ENCODE measurements at places on chromosomes 6 and 20.

DNA sequence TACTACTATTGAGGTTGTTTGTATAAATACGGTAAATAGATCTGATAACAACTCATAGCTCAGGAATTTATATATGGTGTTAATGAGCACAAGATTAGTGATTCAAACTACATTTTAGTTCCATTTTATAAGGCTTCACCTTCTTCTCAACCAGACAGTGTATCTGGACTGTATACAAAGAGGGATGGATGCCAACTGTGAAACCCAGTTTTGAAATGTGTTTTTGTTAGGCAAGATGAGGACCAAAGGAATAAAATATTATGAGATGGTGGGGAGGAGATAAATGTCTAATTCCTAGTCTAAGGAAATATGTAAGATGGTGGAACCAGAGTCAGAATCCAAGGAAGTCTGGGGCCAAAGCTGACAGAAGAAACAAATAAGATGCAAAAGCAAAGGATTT is 329.0 kb downstream of the GRIK2 start:
- DNase-seq = no peak

DNA sequence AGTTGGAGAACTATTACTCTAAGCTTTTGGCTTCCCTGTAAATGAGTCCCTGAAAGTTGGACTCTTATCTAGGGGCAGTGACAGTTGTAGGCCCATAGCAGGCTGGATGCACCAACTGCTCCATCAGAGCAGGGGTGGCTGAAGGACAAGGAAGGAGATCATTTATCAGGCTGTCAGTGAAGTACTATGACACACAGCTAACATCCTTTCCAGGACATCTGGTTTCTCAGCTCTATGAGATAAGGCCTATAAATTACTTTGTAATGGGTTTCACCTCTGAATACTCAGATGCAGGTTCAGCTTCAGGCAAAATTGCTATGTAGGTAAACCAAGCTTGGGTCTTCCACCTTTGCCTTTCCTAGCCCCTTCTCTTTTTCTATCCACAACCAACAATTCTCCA is 468.5 kb downstream of the KIF16B start:
- DNase-seq = no peak

DNA sequence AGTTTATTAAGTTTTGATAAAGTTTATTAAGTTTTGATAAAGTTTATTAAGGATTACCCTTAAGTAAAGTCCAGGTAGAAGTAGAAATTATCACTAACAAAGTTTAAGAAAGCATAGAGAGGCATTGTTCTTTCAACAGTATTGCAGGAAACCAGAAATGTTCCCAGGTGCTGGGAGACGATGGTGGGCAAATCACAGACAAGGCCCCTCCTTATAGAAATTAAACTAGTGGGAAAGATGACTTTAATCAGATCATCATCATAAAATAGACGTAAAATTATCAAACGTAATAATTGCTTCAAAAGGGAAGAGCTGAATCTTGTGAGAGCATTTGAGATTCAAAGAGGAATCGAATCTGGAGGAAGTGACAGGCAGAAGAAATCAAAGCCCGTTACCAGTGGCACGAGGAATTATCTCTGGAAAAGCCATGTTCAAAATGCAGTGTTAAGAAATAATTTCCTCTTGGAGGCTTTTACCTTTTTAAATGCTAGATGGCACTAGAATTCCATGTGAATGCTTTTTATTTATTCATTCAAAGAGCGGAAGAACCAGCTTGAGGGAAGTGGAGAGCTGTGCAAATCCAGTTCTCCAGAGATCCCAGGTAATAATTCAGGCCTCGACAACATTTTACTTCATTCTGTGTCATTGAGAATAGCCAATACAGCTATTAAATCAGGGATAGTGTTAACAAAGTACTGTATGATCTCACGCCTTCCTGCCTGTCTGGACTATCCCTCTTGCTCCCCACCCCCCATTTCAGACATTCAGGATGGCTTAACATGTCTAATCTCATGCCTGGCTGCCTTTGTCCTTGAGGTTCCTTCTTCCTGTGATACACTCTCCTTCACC is 1.0 kb upstream of the APMAP start:
- no peak for DNase-seq

DNA sequence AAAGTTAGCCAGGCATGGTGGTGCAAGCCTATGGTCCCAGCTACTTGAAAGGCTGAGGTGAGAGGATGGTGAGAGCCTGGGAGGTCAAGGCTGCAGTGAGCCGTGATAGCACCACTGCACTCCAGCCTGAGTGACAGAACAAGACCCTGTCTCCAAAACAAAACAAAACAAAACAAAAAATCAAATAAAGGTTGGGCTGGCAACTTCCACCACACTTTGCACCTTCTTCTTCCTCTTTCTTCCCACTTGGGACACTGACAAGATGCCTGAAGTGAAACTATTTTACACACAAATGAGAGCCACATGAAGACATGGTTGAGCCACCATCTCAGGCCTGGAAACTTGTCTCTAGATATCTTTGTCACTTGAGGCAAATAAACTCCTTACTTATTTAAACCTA is 53.8 kb upstream of the CCDC28A start:
- no peak for DNase-seq

DNA sequence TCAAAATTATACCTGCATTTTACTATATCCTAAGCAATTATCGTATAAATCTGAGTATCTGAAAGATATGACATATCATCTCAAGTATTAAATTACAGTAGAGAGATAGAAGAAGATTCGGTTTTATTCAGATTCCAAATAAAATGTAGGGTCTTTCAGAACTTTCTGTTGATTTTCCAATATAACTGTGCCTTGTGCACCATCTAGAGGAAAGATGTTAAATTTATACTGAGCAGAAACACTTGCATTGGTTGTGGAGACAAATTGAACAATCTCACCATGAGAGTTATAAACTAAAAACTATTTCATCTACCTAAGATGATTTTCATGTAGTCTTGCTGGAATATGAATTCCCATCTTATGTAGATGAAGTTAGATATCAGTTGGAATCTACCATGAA is 26.8 kb upstream of the HSF2 start:
- DNase-seq = no peak

DNA sequence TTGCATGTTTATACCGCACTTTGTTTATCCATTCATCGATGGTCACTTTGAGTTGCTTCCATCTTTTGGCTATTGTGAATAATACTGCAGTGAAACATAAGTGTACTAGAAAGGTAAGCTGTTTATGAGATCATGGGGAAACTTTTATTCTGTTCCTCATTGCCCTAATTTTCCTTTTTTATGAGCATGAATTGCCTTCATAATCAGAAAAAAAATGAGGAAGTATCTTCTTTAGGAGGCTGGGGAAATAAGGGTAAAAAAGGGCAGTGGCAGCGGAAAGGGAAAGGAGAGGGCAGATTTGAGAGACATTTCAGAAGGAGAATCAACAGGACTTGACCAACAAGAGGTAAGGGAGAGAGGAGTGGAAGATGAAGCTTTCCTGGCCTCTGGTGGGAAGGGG is 14.3 kb upstream of the SERINC3 start:
- DNase-seq = no peak

GRCh38 chr6:4114123-4114522 is 21.3 kb downstream of the ECI2 start:
- no peak for DNase-seq

Measured in cortex of kidney (tissue), 1 donor.